ENCODE measurements at places on chromosomes 2 and 18. TPM values are rescaled to one million over a fixed set of nuclear protein-coding genes. Genes with fewer than 3 reads are reported as not detected.

Gene ERFE
- not detected for total RNA-seq

Gene CENPO
- 12.0 TPM for total RNA-seq

Gene COL4A3
- 39.2 TPM for total RNA-seq

Gene MYO5B
- total RNA-seq = 3.7 TPM

Gene REG3G
- total RNA-seq = 7.1 TPM

Gene ECEL1
- 5.0 TPM for total RNA-seq

Gene RBM43
- total RNA-seq = 7.9 TPM

DNA sequence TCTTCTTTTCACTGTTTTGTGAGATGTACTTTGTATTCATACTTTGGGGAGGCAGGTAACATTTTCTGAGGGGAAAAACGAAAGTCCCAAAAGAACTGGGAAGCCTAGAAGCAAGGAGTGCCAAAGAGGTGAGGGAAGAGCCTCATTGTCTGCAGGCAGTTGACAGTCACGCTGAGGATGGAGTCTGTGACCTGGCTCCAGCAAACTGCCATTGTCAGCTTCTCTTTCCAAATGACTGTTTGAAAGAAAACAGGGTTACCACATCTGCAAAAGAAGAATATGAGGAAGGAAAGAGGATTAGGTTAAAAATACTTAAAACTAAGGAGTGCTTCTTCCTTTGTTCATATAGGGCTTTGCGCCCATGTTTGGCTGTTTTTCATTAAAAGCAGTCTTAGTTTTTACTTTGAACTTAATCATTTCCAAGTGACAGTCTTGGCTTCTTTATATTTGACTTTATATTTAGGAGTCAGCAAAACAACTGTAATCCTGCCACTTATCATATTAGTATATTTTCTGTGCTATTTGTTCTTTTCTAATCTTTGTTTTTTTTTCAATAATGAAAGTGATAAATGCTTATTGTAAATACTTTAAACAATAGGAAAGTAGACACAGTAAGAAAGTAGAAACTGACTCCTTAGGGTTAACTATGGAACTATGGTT, 35.0 kb downstream of the CERS6 start:
- peak; percentile 2 for DNase-seq

- peak; percentile 78 for DNase-seq
These were observed 23.0 kb upstream of the NTSR2 start for GRCh38 chr2:11692966-11693521.

DNA sequence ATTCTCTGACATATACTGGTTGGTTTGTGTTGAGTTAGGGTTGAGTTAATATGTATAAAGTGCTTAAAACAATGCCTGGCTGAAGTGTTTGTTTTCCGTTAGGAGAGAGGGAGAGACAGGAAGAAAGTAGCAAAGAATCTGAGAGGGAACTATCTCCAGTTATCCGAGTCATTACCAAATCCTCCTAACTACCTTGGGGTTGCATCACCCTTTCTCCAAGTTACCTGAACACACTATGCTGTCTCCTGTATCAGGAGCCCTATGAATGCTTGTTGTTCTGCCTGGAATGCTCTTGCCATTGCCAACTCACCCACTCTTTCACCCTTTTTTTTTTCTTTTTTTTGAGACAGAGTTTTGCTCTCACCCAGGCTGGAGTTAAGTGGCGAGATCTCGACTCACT, 47.9 kb upstream of the ITGAV start:
- DNase-seq = no peak

- no peak for DNase-seq
These were observed 981.2 kb downstream of the BCL11A start for GRCh38 chr2:59572227-59572626.

DNA sequence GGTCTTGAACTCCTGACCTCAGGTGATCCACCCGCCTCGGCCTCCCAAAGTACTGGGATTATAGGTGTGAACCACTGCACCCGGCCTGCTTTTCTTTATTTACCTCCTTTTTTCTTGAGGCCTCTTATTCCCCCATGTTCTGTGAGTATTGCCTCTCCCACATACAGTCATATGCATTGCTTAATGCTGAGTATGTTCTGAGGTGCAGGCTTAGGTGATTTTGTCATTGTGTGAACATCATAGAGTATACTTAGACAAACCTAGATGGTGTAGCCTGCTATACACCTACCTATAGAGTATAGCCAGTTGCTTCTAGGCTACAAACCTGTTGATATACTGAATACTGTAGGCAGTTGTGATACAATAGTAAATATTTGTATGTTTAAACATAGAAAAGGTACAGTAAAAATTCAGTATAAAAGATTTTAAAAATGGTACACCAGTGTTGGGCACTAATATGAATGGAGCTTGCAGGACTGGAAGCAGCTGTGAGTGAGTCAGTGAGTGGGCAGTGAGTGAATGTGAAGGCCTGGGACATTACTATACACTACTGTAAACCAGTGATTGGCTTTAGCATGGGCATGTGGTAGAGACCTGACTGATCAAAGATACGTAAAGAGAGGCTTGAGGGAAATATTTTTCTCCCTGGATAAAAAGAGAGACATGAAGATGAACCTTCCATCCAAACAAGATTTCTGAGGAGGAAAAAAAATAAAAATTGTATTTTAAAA, 17.6 kb downstream of the SLC39A10 start:
- DNase-seq = no peak

DNA sequence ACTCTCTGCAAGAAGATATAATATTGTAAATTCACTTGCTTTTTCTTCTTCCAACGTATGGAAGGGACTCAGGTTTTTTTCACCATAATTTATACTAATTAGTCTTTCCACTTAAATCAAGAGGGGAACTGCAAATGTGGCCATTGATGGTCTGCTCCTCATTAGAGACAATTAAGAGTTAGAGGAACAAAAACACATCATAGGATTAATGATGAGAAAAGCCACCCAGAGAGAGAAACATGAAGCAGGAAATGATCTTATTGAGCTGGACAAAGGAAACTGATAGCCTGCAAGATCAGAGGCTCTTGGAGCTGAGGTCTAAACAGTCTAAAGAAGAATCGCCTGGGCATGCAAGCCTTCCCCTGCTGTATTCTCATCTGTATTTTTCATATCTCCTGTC, 151.2 kb upstream of the NRP2 start:
- no peak for DNase-seq

DNA sequence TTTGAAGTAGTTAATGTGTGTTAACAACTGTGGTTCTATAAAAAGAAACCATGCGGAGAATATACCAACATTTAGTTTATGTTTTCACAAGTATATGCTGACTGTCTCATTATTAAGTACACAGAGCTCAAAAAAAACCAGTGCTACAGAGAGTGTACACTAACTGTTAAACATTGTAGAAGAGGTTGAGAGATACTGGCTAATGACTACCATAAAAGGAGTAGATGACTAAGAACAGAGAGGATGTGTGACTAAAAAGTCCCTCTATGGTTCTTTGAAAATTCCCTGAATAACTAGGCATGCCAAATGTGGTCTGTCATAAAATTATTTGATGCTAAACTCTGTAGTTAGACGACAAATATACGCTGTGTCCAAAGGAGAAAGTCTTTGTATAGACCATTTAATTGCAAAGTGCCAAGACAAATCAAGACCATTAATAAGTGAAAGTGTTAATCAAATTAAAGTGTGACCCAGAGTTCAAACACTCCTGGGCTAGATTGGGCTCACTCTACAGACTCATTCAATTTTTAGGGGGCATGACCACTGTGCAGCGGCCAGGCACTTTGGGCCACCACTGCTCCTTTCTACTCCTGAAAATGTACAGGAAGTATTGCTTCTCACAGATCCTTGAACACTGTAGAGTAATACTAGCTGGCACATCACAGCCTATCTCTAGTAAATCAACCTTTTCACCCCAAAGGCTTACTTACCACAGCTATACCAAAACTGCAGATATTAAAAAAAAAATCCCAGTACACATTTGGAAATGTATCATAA, 45.1 kb upstream of the SERTAD2 start:
- no peak for DNase-seq

- peak; percentile 48 for DNase-seq
These were observed 37.2 kb upstream of the BIN1 start for GRCh38 chr2:127143841-127144782.

DNA sequence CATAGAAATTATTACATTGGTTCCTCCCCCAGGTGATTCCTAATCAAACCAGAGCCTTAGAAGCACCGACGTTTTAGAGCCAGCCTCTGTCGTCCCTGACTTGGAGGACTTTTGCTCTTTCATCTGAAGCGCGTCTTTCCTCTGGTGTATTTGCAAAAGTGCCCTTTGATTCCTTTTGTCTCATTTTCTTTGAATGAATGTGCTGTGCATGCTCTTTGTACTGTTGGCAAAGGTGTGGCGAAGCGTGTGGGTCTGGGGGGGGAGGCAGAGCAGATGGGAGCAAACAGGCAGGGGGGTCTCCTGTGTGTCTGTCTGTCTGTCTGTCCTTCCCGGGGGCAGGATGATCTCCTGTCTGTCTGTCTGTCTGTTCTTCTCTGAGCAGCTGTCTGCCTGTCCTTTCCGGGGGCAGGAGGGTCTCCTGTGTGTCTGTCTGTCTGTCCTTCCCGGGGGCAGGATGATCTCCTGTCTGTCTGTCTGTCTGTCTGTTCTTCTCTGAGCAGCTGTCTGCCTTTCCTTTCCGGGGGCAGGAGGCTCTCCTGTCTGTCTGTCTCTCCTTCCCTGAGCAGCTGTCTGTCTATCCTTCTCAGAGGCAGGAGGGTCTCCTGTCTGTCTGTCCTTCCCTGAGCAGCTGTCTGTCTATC, 205.5 kb upstream of the MYT1L start:
- no peak for DNase-seq

- DNase-seq = no peak
These were observed 18.9 kb downstream of the TGIF1 start for GRCh38 chr18:3468833-3469232.

DNA sequence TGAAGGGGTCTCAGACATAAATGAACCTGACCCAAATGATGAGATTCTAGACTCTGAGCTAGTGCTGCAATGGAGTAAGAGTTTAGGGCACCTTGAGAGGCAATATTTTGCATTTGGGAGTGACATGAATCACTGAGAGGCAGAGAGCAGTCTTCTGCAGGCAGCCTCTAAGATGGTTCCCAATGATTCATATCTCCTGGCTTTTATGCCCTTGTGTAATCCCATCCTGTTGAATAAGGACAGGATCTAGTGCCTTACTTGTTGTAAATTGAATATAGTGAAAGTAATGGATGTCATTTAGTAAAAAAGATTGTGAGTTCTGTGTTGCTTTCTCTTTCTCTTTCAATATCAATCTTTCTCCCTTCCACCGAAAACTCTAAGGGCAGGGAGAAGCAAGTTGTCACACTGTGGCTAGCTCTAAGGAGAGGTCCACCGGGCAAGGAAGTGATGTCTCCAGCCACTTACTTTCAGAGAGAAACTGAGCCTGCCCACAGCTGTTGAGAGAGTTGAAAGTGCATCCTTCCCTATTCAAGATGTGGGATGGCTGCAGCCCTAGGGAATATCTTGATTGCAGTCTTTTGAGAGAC, 144.7 kb downstream of the TRIB2 start:
- no peak for DNase-seq

GRCh38 chr2:48369971-48370370, 160.0 kb upstream of the STON1 start:
- no peak for DNase-seq

DNA sequence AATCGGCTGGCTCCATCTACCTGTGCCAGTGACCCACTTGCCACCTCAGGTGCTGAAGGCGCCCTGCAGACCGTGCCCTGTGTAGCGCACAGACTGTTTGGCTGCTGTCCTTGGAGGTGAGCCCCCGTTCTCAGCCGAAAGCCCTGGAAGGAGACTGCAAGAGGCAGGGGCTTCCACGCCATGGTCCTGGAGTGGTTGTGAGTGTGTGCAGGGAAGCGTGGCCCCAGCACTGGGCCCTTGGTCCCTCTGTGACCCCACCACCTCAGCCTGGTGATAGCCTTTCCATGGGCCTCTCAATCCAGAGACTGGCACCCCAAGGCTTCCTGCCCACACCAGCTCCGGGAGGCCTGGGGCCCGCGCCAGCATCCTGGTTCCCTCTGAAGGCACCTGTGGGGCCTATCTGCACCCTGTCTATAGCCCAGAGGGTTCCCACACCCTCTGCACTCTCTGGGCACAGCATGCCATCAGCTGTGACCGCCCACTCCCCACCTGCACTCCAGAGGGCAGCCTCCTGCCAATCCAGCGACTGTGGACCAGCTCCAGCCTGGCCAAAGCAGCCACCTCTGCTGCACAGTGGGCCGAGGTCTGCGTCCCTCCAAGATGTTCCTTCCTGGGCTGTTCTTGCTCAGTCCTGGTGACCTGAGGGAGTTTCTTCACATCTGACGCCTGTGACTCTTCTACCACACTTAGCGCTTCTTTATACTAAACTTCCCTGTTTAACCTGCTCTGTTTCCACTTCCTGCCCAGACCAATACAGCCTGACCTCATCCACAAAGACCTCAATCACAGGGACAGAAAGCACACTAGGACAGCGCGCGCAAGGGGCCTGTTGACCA, 109.5 kb downstream of the EIPR1 start:
- DNase-seq = no peak

DNA sequence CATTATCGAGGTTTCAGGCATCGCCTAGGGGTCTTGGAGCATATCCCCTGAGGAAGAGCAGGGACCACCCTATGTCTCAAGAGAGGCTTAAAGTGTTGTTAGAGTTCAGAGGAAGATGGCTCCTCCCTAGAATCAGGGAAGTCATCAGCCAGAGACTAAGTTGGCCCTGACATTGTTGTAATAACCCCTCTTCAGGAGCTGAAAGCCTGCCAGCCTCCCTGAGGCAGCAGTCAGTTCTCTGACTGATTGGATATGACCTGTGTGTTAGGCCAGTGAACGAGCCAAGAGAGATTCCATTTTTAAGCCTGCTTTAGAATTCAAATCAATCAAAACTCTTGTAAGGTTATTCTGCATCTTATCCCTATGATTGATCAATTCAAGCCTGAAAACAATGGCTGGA, 34.9 kb downstream of the ARHGAP28 start:
- DNase-seq = peak; percentile 32

DNA sequence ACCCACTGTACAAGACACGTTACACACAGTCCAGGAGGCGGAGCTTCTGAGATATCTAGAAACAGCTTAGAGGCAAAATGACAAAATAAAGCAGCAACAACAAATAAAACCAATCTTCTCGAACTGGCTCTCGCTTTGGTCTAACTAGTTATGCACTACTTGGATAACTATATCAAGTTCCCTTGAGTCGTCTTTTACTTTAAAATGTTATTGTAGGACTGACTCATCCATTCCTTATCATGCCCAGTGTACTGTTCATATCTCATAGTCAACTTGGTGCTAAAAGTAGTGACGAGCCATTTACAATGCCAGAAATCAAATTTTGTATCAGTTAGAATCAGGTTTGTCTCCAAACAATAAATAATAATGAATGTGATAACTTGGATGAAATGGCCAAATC, 102.5 kb upstream of the SLC35G4 start:
- DNase-seq = no peak

- DNase-seq = no peak
These were observed at the start of gene ADCY3 for GRCh38 chr2:24920098-24920808. ADCY3 (minus strand) TSS chr2:24920237; CDS start chr2:24918987, 1,250 bp downstream.

- DNase-seq = peak; percentile 82
These were observed 12.5 kb downstream of the NPC1 start for GRCh38 chr18:23573626-23574431.

- peak; percentile 2 for DNase-seq
These were observed 266.2 kb downstream of the FIGN start for GRCh38 chr2:163469561-163469962.

DNA sequence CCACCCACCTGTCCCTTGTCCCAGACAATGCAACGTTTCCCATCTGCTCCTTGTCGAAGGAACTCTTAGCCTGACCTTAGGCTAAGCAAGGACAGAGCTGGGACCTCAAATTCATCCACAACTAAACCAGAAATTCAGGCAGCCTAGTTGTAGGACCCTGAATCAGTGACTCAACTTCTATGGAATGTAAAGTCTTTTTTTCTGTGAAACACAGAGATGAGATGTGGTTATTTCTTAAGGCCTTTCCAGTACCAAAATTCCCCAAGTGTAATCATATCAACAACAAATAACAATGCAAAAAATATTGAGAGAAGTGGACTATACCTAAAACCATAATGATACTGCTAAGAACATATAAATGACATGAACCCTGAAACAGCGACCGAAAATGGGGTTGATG, 46.7 kb downstream of the EN1 start:
- DNase-seq = no peak
